Fibroblast of villous mesenchyme (primary cell): ENCODE measurements at places on chromosomes 7 and 10. TPM values are rescaled to one million over a fixed set of nuclear protein-coding genes. Genes with fewer than 3 reads are reported as not detected.

PIK3AP1 gene
- under 0.01 TPM in 1 of 2 replicates, not detected in the other for total RNA-seq

CTAGE15 gene
- total RNA-seq = under 0.01 TPM in 1 of 2 replicates, not detected in the other

VWC2 gene
- not detected in 2 replicates for total RNA-seq

WEE2 gene
- 0.32 TPM in 1 of 2 replicates, not detected in the other for total RNA-seq

RHOBTB1 gene
- 26.8 and 42.2 TPM in 2 replicates for total RNA-seq

FAM180A gene
- total RNA-seq = 2.9 and 3.0 TPM in 2 replicates

EPHA1 gene
- total RNA-seq = 0.32 TPM in 1 of 2 replicates, not detected in the other

TAF3 gene
- total RNA-seq = 2.2 and 2.3 TPM in 2 replicates

PLPP4 gene
- total RNA-seq = 0.86 and 4.2 TPM in 2 replicates

COL13A1 gene
- total RNA-seq = 3.5 and 5.8 TPM in 2 replicates

DNA sequence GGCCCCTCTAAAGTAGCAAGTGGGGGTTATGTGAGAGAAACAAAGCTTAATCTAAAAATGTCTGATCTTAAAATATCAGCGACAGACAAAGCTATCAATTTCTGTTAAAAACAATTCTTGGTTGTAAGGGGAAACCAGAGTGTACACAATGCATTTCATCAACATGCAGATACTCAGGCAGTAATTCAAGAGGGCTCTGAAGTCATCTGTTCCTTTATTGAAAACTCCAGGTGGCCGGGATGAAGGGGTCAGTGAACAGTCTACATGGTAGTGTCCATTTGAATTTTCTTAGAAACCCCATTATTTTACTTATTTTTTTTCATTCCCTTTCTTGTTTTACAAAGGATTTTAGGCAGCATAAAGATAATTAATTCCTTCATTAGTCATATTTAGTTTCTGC lies 36.7 kb upstream of the BTBD16 start:
- no peak for DNase-seq

- no peak for DNase-seq
Observed at GRCh38 chr10:127982601-127983000, 75.7 kb downstream of the PTPRE start.

GRCh38 chr10:34553747-34554146 lies 261.3 kb downstream of the PARD3 start:
- no peak for DNase-seq

- DNase-seq = no peak
Observed at GRCh38 chr7:50727072-50727471, 55.6 kb downstream of the GRB10 start.

DNA sequence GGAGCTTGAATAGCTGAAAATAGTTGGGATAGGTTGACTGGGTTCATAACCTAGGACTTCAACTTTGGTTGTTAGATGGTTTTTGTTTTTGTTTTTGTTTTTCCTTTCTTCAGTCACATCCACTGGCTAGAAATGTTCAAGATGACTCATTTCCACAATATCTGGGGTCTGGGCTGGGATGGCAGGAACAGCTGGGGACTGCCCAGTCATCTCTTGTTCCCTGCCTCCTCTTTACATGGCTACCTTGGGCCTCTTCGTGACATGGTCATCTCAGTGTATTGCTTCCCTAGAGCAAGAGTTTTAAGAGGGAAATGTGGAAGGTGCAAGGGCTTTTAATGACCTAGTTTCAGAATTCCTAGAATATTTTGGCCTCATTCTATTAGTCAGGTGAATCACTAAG lies 915.8 kb downstream of the XPNPEP1 start:
- no peak for DNase-seq

DNA sequence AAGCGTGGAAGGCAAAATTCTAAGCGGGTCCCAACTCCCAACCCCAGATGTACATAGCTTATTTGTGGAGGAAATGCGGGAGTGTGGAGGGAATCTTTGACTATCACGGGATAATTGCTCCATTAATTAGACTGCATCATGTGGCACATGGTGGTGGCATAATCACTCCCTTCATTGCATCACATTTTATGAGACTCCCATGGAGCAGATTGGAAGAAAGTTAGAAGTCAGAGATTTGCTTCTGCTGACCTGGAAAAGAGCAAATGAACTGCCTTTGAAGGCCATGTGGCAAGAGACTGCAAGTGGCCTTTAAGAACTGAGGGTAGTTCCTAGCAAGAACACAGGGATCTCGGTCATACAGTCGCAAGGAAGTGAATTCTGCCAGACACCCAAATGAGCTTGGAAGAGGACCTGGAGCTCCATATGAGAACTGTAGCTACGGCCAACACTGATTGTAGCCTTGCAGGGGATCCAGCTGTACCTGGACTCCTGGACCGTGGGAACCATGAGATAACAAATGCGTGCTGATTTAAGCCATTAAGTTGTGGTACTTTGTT lies 37.1 kb upstream of the ITGB1 start:
- no peak for DNase-seq

- no peak for DNase-seq
Observed at GRCh38 chr10:1610986-1611770, 126.1 kb downstream of the ADARB2 start.

DNA sequence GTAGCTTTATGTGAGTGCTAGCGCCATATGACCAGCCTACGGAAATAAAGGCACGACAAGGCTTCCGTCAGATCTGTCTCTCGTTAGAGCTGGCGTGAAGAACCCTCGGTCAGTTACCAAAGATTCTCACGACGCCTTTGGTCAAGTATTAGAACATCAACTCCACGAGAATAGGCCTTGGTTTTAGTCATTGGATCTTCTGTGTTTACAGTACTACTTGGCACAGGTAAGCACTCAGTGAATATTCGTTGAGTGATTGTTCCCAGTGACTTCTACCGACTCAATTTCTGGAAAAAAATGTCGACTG lies 316 bp downstream of the RBM48 start:
- no peak for DNase-seq

DNA sequence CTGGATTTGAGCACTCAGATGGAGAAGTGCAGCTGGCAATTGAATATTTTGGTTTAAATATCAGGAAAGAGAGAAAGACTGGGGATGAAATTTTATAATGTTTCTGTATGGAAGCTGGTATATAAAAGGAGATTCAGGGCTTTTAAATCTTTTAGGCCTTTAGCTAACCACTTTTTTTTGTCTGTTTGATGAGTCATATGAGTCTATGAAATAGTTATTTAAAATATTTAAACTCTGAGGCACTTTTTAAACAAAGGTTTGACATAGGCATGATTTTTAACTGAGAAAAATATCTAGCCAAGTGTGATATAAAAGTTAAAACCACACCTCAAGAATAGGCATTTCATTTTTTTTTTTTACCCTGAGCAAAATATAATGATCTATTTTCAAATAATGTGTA lies 944.3 kb downstream of the GATA3 start:
- DNase-seq = no peak

GRCh38 chr10:110923856-110924493 lies 4.6 kb downstream of the SHOC2 start:
- no peak for DNase-seq

DNA sequence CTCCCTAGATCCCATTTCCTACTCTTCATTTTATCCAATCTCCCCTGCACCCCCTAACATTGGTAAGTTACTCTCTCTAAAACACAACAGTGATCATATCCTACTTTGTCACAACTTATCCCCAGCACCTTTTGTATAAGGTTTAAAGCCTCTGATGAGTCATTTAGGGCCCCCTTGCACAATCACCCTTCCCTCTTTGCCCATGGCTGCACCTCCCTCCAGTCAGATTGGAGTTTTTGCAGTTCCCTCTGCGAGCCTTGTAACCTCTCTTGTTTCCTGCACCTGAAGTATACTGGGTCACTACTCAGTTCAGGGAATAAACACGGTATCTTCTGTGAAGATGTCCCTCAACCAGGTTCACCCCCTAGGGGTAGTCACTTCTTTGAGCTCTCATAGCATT lies 55.9 kb upstream of the ADRB1 start:
- DNase-seq = peak; percentile 37

DNA sequence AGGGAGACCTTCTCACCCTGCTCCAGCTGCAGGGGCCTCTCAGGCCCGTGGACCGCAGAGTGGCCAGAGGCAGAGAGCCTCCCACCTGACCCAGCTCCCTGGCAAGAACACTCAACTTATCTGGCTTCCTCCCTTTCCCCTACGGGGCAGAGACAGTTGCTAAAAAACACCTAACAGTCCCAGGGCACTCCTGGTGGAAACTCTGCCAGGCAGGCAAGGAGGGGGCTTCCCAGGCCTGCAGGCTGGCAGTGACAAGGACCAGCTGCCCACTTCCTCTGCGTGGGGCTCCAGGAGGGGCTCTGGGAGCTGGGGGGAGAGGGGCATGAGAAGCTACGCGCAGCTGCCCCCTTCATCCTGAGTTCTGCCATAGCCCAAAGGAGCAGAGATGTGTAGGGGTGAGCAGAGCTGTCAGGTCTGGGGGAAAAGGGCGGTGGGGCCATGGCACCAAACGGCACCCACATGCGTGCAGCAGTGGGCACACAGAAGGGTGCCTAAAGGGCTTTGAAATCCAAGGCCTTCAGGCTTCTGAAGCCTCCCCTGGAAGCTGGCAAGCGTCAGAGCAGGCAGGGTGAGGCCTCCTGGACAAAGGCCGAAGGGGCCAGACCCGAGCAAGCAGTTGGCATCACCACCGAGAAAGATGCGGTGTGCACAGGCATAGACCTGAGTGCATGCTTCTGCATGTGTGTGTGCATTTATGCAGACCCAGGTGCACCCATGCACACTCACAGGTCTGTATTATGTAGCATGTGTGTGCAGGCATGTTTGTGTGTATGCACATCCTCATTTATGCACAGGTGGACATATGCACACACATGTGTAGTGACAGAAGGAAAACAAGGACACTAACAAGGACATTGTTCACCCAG lies 14.4 kb downstream of the SPOCK2 start:
- DNase-seq = no peak

DNA sequence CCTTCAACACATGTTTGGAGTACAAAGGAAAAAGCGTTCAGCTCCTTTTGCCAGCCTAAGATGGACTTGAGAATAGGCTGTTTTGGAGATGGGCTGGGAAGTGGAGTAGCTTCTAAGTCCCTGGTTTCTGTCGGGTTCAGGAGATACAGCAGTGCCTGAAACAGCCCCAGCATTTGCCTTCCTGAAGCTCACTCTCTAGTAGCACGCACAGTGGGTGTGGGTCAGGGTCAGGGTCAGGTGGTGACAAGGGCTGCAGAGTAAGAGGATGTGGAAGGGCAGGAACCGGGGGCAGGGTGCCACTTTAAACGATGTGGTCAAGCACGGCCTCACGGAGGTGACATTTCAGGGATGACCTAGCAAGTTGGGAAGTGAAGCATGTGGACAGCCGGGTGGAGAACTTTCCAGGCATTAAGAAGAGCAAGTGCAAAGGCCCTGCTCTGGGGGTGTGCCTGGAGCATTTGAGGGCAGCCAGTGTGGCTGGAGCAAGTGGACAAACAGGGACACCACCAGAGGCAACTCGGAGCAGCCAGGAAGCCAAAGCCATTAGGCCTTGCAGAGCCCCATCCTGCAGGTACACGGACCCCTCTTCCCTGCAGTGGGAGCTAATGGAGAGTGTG lies 382.2 kb upstream of the ZMIZ1 start:
- DNase-seq = no peak

GRCh38 chr7:46626261-46626660 lies 705.2 kb upstream of the IGFBP3 start:
- no peak for DNase-seq

- DNase-seq = peak; percentile 74
Observed at GRCh38 chr10:24444337-24444736, 235.4 kb downstream of the KIAA1217 start.

GRCh38 chr10:44716470-44717015 lies 194.6 kb upstream of the TMEM72 start:
- DNase-seq = no peak

DNA sequence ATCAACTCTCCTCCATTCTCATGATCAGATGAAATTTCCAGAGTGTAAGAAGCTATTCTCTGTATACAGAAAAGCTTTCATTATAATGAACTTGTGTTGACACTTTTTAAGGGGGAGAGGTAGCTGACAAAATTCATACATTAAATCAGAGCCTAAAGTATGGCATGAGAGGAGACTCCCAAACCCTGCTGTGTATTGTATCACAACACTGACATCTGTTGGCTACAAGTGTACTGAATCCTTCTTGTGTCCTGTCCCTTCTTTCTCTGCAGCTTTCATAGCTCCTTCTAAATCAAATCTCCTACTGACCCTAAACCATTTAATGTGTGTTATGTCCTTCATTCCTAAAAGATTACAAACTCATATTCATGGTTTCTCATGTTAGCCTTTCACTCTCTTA lies 70.9 kb downstream of the GCC1 start:
- peak; percentile 37 for DNase-seq

DNA sequence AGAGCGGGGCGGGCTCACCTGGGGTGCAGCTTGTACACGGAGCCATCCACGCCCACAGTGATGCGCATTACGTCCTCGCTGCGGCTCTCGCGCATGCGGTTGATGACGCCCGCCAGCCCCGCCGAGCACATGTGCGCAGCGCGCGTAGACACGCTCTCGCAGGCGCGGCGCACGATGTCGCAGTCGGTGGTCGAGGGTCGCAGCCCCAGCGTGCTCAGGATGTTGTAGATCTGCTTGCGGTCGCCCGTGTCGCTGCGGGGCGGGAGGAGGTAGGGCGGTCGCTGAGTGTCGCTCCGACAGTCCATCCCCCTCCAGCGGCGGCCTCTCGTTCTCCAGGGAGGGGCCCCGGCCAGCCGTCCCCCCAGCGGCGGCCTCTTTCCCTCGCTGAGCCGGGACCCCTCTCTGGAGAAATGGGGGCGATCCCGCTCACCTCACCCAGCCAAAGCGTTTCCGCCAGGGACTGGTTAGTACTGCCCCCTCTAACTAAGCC lies 4.4 kb upstream of the MYL7 start:
- DNase-seq = no peak

GRCh38 chr7:85564861-85565260 lies 378.0 kb upstream of the SEMA3D start:
- DNase-seq = no peak

DNA sequence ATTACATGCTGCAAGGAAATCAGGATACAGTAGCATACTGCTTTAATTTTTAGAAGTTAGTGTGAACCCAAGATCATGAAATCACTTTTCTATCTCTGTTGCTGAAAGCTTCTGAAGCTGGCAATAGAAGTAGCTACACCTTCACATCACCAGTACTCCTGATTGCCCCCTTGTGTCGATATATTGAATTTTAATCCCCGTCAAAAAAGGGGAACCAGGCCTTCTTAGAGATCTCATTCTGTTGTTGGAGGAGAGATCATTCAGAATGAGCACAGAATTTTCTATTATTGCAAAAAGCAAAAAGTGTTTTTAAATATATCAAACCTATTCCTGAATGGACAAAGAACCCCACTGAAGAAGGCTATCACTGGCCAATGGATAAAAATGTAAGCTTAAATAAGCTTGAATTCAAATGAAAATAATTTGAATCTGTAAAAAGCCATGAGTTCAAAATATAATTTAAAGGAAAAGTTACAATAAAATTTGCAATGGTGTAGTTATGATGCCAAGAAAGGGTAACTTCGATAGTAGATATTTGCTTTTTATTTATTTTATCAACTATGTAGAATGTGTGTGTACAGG lies 39.7 kb upstream of the TEX47 start:
- DNase-seq = peak; percentile 2
